ENCODE measurements at places on chromosomes 6 and 20.

- no peak for DNase-seq
Measured at GRCh38 chr20:63315731-63316491, 22.9 kb downstream of the COL20A1 start.

DNA sequence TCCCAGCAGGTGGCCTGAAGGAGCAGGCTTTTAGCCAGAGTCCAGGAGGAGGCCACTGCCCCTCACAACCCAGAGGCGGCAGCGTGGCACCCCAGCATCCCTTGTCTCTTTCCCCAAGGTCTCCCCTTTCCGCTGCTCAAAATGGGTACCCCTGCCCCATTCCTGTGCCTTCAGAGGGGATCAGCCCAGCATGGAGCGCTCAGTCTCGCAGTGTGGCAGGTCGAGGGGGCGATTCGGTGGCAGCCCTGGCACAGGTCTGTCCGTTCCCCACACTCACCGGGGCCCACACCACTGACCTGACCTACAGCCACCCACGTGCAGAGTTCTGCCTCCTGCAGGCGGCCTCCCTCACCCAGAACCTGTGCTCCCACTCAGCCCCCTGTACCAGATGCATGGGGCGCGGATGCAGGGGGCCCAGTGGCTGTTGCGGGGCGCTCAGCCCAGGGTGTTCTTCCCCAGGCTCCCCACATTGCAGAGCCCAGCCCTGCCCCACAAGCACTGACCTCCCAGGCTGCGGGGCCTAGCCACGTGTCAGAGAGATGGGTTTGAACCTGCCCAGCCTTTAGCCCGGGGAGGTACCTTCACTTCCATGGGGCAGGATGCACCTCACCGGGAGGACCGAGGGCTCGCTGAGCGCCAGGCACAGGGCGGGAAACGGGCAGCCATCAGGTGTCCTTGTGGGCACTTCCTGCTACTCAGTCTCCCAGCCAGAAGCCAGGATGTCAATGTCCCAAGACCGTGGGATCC lies 41.8 kb downstream of the DSTN start:
- DNase-seq = no peak

DNA sequence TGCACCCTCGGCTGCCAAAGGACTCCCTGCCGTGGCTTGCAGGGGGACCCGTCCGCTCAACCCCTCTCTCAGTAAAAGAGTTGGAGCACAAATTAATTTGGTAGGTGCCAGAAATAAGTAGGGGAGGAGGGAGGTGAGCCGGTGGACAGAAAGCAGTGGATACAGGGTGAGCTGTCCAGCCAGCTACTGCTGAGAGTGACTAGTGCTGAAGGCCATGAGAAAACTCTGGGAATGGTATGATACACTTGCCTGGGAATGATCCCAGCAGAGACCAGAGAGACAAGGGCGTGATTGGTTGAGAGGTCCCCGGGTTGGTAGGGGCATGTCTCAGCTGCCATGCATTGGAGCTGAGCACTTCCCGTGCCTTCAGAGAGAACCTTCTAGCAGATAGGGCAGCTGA lies 15.7 kb downstream of the FOXQ1 start:
- no peak for DNase-seq

- no peak for DNase-seq
Measured at GRCh38 chr20:63057171-63058117, 50.7 kb upstream of the BHLHE23 start.

GRCh38 chr20:31617432-31618104 lies 12.5 kb downstream of the ID1 start:
- no peak for DNase-seq

- no peak for DNase-seq
Measured at GRCh38 chr6:106135911-106136571, 49.9 kb downstream of the PRDM1 start.

- no peak for DNase-seq
Measured at GRCh38 chr6:141809901-141810300, 322.8 kb upstream of the GJE1 start.

- no peak for DNase-seq
Measured at GRCh38 chr6:13397359-13398068, 69.2 kb upstream of the TBC1D7 start.

DNA sequence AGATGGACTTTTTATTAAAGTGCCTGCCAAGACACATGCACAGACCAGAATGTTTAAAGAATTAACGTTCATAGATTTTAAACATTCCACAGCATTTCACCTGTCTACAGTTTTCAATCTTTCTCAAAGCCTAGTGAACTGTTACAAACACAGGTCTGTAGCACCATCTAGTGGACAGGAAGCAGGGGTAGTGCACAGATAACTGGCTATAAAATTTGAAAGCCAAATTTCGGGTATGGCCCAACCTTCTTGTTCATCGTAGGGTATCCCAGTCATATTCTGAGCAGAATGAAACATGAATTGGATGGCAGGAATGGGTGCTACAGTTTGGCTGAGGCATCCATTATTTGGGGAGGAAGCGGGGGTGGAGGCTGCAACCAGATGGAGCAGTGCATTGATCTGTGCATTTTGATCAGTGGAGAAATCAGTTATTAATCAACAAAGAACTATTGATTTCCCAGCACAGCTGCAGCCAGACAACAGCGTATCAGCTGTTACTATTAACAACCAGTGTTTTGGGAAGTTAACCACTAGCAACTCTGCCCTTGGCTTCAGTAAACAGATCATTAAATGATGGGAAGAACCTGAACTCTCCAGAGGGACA lies 56.1 kb upstream of the B3GAT2 start:
- peak; percentile 29 for DNase-seq

DNA sequence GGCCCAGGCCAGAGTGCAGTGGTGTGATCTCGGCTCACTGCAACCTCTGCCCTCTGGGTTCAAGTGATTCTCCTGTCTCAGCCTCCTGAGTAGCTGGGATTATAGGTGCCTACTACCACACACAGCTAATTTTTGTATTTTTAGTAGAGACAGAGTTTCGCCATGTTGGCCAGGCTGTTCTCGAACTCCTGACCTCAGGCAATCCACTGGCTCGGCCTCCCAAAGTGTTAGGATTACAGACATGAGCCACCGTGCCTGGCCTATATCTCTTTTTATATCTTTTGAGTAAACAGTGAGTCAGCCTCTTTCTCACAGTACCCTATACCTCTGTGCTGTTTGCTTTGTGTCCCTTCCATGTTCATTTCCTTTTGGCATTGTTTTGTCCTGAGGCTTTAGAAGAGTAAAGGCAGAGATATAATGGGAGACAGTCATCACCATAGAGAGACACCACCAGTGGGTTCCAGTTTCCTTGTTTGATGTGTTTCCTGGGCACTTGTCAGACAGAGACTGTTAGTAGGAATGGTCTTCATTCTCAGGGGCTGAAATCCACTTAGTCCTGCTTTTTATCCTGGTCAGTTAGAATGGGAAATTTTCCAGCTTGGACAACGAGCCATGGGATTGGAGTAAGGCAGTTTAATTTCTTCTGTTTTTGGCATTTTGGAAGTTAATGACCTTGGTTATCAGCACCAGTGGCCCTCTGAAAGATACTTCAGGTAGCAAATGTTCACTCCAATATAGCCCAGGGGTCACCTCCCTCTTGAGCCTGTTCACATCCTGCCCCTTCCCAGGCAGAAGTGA lies 32.2 kb upstream of the ASXL1 start:
- DNase-seq = no peak

- DNase-seq = no peak
Measured at GRCh38 chr6:140559458-140559857, 1185.0 kb upstream of the CITED2 start.

- no peak for DNase-seq
Measured at GRCh38 chr6:79630883-79631692, at the start of gene SH3BGRL2. Gene SH3BGRL2 (plus strand): TSS chr6:79631329. CDS start chr6:79631462, 133 bp downstream.

DNA sequence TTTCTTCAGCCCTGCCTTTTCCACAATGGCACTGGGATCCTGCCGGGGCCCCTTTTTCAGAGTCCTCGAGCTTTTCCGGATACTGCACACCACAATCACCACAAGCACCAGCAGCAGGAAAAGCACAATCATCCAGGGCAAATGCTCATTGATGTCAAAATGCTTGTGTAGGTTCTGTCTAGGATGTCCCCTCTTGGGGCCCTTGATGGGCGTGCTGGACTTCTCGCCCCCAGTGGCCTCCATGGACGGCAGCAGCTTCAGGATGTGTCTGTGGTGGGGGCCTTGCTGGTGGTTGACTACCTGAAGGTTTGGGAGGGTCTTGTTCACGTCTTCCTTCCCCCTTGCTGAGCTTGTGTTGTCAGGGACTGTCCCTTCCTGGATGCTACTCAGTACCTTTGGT lies 25.7 kb downstream of the TNFRSF21 start:
- no peak for DNase-seq

- peak; percentile 8 for DNase-seq
Measured at GRCh38 chr6:41921712-41921998, 356 bp downstream of the BYSL start.

DNA sequence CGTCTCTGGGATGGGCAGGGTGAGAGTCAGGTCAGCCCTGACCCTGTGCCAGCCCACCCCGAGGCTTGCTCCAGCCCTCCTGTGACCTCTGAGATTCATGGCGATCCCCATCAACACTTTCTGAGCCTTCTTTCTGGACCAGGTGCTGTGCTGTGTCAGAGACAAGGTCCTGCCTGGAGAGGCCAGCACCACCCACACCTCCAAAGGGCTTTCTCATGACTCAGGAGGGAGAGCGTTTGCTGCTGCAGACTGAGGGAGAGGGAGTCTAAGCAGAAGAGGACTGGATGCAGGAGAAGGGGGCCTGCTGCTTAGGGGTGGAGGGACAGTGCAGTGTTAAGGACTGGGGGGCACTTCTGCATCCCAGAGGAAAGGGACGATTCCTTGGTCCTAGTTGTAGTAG lies 193.5 kb downstream of the LRFN2 start:
- no peak for DNase-seq

- DNase-seq = no peak
Measured at GRCh38 chr6:128350416-128351254, 169.8 kb downstream of the PTPRK start.

GRCh38 chr6:147285087-147285855 lies 81.1 kb downstream of the STXBP5 start:
- peak; percentile 8 for DNase-seq

DNA sequence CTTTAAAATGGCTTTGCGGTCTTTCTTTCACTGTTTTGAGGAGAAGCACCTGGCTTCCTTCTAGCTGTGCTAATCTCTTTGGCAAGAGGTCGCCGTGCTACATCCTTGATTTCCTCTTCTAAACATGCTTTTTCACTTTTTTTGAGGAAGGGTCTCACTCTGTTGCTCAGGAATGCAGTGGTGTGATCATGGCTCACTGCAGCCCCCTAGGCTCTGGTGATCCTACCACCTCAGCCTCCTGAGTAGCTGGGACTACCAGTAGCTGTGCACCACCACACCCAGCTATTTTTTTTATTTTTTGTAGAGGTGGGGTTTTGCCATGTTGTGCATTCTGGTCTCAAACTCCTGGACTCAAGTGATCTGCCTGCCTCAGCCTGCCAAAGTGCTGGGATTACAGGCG lies 40.5 kb downstream of the RSPH3 start:
- DNase-seq = no peak

GRCh38 chr6:109015176-109015575 lies 79.5 kb downstream of the SESN1 start:
- no peak for DNase-seq

GRCh38 chr6:146551545-146551944 lies 7.9 kb downstream of the RAB32 start:
- no peak for DNase-seq

DNA sequence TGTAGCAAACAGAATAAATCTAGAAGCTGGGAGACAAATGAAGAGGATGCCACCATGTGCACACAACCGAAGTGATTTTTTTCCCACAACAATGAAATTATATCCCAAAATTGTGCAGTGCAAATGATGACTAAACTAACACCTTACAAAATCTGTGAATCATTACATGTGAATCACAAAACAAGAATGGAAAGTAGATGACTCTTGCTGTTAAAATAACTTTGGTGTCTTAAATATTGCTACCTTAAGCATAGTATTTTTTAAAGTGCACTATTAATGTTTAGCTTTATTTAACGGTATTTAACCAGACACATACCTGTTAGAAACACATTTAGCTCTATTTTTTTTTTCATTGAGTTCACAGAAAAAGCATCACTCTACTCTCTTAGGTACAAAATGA lies 190.8 kb downstream of the TBC1D32 start:
- no peak for DNase-seq

DNA sequence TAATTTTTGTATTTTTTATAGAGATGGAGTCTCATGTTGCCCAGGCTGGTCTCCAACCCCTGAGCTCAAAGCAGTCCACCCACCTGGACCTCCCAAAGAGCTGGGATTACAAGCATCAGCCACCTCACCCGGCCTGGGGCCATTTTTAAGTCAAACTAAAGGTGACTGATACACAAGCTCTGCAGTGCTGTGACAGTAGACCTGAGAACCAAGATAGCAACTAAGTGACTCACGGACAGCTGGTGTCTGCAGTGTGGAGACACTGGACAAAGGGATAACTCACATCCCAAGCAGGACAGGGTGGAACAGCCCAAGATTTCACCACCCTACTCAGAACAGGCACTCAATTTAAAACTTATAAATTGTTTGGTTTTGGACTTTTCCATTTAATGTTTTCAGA lies 402.5 kb downstream of the CD83 start:
- DNase-seq = no peak

- no peak for DNase-seq
Measured at GRCh38 chr6:105678516-105678915, 275.6 kb upstream of the PREP start.

- no peak for DNase-seq
Measured at GRCh38 chr6:25481267-25481666, 170.7 kb upstream of the SCGN start.

GRCh38 chr6:127343809-127344659 lies 625 bp upstream of the ECHDC1 start:
- peak; percentile 2 for DNase-seq

GRCh38 chr6:118494091-118494490 lies 54.0 kb upstream of the PLN start:
- DNase-seq = no peak

- DNase-seq = no peak
Measured at GRCh38 chr6:155039618-155040017, 44.5 kb downstream of the TIAM2 start.

DNA sequence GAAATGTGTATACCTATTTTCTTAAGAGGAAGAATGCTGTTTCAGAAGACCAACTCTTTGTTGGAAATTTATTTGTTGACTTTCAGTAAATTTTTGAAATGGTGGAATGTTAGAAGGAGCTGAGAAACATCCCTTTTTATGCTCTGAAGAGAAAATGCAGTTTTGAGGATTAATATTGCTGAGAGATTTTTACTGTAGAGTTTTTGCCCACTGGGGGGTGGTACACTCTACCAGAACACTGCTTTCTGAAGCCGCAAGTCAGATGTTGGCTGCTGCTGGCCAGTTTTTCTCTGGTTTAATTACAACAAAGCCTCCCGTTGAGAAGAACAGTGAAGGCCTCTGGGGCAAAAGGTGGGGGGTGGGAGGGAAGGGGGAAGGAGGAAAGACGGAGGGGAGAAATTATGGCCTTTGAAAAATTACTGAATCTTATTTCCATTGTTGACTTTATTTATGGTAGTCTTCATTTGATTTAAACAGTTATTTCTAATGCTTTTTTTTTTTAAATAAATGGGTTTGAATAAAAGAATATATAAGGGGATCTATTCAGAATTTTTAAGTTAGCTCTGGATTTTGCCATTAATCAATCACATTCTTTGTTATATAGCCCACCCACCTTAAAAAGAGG lies 3.0 kb downstream of the FLRT3 start:
- DNase-seq = no peak

GRCh38 chr6:111872401-111873177 lies 663 bp downstream of the FYN start:
- DNase-seq = peak; percentile 64
